ENCODE measurements at places on chromosomes 1 and 21. TPM values are rescaled to one million over a fixed set of nuclear protein-coding genes. Genes with fewer than 3 reads are reported as not detected.

DNA sequence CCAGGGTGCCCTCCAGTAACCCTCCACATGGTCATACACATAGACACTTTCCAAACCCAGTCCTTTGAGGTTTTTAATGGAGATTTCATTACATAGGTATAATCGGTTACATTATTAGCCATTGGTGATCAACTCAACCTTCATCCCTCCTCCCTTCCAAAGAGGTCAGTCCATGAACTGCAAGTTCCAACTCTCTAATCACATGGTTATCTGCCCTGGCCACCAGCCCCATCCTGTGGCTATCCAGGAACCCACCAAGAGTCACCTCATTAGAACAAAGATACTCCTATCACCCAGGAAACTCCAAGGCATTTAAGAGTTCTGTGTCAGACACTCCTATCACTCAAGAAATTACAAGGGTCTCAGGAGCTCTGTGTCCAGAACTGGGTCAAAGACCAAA lies 12.2 kb downstream of the ATP1A4 start:
- no peak for DNase-seq

DNA sequence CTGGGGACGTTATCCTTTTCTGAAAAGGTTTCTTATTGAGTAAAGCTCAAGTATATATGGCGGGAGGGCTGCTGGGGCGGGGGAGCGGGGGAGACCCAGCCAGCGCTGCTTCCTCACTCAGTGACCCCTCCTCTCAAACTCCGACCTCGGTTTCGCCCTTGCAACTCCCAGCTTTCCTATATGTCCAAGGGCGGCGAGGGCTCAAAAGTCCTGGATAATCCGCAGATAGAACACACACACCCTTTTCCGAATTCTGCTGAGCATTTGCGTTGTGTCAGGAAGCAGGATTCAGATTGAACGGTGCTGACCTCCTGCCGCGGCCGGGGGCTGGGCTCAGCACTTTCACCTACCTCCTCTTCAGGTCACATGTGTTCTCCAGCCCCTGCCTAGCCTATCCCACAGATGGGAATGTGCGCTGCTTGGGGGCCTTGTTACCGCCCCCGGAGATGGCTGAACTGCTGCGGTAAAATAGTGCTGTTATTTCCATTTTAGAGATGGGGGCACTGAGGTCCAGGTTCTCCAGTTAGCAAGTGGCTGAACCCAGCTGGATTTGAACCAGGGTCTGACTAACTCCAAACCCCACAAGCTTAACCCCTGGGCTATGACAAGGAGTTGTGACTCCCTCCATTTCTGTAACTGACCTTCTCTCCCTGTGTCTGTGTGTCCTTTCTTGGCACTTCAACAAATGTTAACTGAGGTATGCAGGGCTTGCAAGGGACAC lies 795 bp upstream of the AHDC1 start:
- no peak for DNase-seq

DNA sequence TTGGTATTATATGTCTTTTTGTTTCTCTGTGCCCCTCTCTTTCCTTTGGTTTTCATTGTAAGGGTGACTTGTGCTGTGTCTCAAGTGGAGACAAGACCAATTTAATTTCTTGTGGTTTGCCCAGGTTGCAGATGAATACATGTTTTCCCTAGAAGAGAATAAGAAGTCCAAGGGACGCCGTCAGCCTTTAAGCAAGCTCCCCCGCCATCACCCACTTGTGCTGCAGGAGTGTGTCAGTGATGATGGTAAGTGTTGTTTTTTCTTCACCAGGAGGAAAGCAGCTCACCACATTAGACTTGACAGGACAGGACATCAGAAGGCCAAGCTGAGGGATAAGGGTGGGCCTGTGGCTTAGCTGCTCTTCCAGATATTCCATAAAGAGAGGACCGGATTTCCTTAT lies 23.8 kb upstream of the ST3GAL3 start:
- DNase-seq: no peak

DNA sequence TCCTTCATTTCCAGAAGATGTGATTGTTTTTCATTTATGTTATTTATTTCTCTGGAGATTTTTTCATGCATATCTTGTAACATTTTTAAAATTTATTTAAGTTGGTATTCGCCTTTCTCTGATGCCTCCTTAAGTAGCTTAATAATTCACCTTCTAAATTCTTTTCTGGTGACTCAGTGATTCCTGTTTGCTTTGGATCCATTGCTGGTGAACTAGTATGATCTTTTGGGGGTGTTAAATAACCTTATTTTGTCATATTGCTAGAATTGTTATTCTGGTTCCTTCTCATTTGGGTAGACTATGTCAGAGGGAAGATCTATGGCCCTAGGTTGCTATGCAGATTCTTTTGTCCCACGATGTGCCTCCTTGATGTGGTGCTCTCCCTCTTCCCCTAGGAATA lies 1347.2 kb upstream of the B3GALT2 start:
- DNase-seq: no peak

Gene S100A3
- 1.1 TPM for total RNA-seq
